ENCODE measurements at places on chromosomes 4 and X. TPM values are rescaled to one million over a fixed set of nuclear protein-coding genes. Genes with fewer than 3 reads are reported as not detected.

PAGE1 gene
- not detected for total RNA-seq

- no peak for DNase-seq
These were observed 45.0 kb downstream of the SOD3 start for GRCh38 chr4:24840362-24840761.

DNA sequence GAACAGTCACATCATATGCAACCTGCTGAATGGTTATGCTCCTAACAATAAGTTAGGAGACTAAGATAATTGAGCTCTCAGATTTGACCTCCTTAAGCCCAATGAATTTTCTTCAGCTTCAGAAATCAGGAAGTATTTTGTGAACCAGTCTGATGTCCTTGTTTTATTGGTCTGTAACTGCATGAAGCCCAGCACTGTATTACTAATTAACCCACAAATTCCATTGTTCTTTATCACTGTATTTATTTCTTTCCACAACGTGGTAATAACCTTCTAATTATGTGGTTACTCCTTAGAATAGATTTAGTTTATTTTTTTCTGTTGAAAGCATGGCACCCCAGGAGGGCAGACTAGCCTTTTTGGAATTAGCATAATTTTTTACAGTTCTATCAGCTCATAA is 3.9 kb upstream of the MFAP3L start:
- DNase-seq: no peak

CCSER1 gene
- 0.20 TPM for total RNA-seq
